ENCODE measurements at places on chromosomes 5 and 9.

DNA sequence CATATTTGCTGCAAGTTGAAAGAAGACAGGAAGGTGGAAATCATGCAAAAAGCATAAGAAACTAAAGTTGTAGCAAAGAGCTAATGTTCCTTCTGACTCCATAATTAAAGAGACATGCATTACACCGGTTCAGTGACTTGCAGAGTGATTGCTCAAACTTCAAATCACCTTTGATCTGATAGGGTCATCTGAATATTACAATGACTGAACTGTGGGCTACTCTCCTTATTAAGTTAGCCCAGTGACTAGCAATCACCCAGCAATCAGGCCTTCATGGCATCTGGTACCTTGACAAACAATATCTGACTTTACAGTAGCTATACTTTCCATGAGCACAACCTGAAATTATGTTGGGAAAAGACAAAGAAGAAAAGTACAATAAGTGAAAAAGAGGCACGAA, 84.9 kb downstream of the NREP start:
- no peak for DNase-seq

DNA sequence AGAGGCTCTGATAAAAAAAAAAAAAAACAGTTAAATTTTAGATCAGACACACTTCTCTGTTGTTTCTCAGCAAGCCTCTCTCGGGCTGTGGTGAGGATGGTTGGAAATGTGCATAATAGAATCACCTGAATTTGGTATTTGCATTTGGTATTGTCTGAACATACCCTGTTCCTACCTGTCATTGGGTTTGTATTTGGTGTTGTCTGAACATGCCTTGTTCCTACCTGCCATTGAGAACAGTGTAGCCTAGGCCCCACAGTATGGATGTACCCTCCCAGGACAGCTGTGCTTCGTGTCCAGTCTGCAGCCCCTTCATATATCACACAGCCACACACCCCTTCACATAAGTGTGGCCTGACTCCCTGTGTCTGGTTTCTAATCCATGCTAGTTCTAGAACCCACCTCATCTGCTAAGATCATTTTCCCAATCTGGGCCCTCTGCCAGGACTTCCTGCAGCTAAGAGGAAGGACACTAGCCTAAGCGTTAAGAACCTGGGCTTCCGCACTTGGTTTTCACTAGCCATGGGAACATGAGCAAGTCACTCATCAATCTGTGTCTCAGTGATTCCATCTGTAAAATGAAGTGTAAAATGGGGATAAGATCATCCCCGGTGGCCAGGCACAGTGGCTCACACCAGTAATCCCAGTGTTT, 49.2 kb downstream of the ITGA2 start:
- no peak for DNase-seq

- DNase-seq, result no peak
Observed at GRCh38 chr9:124271660-124272059, 13.9 kb downstream of the NEK6 start.

- DNase-seq, result no peak
Observed at GRCh38 chr5:173691931-173692330, 75.5 kb upstream of the BOD1 start.

All from cerebellum (tissue), 4 donors.